ENCODE measurements at places on chromosomes 5 and 9.

GRCh38 chr9:73558471-73558870, 406.8 kb downstream of the ANXA1 start:
- no peak for DNase-seq

DNA sequence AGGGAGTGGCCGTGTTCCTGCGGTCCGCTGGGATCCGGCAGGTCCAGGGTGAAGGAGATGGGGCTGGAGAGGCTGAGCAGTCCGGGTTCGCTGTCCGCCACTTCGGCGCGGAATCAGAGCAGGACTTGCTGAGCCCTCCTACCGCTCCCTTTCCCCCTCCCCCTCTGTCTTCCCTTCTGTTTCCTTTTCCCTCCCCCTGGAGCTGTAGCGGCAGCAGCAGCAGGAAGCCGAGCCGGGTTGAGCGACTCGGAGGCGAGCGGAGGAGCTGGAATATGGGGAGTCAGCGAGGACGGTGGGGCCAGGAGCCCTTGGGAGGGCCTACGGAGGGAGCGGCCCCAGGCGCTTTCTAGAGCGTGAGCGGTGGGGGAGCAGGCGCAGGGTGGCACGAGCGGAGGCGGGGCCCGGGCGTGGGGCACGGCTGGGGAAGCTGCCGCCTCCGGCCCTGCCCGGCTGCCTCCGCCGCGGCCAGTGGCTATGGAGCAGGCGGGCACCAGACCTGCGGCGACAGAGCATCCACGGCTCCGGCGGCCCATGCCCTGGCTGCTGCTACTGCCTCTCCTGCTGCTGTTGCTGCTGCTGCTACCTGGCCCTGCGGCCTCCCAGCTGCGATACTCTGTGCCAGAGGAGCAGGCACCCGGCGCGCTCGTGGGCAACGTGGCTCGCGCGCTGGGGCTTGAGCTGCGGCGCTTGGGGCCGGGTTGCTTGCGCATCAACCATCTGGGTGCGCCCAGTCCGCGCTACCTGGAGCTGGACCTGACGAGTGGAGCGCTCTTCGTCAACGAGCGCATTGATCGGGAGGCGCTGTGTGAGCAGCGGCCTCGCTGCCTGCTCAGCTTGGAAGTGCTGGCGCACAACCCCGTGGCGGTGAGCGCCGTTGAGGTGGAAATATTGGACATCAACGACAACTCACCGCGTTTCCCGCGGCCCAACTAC, at the start of gene PCDHAC2:
TSS of gene PCDHAC2 (plus strand) at position 184 of the 933 bp plus-strand sequence. CDS start at position 475, 291 bp downstream.
- no peak for DNase-seq

DNA sequence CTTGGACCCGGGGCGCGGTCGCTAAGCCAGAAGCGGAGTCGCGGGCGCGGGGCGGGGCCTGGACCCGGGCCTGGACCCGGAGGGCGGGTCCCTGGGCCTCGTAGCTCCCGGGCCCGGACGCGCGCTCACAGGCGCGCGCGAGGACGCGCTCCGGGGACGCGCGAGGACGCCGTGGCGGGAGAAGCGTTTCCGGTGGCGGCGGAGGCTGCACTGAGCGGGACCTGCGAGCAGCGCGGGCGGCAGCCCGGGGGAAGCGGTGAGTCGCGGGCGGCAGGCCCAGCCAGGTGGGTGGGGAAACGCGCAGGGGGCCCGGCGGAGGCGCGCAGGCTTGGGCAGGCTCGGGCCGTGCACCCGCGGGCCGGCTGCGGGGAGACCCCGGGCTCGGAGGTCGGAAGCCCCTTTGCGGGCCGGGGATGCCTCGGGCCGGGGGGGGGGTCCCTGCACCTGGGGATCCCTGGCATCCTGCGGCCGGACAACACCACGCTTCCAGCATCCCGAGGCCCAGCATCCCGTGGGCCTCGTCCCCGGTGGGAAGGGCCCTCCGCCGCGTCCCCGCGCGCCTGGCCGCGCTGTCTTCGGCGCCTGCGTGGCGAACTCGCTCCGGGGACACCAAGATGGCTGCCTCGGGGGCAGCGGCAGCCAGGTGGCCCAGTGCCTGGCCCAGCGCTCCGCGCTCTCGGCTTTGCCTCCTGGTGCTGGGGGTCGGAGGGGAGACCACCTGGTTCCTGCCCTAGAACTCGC, at the start of gene SFXN1:
TSS of gene SFXN1 (plus strand) at position 177 of the 741 bp plus-strand sequence. CDS start 13,544 bp downstream, outside the sequence.
- DNase-seq, result no peak

- no peak for DNase-seq
Measured at GRCh38 chr9:29750062-29750461, 2176.8 kb upstream of the C9orf72 start.

- no peak for DNase-seq
Measured at GRCh38 chr9:109845226-109845625, 65.2 kb downstream of the PALM2AKAP2 start.

- no peak for DNase-seq
Measured at GRCh38 chr9:133048595-133048994, 13.2 kb upstream of the CEL start.

- no peak for DNase-seq
Measured at GRCh38 chr5:62214701-62215100, 91.3 kb upstream of the KIF2A start.

- no peak for DNase-seq
Measured at GRCh38 chr9:14354201-14354600, 40.3 kb upstream of the NFIB start.

DNA sequence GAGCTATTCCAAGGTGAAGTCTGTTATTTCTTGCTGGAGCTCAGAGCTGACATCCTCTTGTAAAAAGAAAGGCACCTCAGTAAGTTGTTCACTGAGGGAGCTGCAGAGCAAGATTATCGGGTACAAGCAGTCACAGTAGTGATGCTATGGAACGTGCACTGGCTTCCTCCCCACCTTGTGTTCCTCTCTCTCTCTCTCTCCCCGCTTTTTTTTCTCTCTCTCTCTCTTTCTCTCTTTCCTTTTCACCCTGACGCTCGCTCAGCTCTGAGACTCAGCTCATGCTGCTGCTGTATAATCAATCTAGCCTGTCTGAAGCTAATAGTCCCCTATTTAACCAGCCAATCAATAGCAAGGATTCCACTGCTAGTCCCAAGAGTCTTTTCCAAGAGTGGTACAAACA, 587.6 kb upstream of the CDH18 start:
- DNase-seq, result no peak

DNA sequence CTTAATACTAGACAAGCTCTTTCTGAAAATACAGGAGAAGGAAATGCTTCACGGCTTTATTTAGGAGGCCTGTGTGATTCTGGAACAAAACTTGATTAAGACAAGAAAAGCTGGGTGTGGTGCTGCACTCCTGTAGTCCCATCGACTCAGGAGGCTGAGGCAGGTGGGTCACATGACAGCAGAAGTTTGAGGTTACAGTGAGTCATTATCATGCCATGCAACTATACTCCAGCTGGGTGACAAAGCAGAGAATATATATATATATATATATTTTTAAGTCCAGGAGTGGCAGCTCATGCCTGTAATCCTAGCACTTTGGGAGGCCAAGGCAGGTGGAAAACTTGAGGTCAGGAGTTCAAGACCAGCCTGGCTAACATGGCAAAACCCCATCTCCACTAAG, 33.1 kb upstream of the SPIN1 start:
- no peak for DNase-seq

DNA sequence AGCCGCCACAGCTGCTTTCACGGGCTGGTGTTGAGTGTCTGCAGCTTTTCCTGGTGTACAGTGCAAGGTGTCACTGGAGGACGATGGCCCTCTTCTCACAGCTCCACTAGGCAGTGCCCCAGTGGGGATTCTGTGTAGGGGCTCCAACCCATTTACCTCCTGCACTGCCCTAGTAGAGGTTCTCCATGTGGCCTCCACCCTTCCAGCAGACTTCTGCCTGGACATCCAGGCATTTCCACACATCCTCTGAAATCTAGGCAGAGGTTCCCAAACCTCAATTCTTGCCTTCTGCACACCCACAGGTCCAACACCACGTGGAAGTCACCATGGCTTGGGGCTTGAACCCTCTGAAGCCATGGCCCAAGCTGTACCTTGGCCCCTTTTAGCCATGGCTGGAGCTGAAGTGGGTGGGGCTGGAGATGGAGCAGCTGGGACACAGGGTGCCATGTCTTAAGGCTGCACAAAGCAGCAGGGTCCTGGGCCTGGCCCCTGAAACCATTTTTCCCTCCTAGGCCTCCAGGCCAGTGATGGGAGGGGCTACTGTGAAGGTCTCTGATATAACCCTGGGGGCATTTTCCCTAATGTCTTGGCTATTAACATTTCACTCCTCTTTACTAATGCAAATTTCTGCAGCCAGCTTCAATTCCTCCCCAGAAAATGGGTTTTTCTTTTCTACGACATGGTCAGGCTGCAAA, 82.0 kb downstream of the MLLT3 start:
- DNase-seq, result no peak

GRCh38 chr5:127830157-127830556, 127.0 kb downstream of the CCDC192 start:
- DNase-seq, result no peak

DNA sequence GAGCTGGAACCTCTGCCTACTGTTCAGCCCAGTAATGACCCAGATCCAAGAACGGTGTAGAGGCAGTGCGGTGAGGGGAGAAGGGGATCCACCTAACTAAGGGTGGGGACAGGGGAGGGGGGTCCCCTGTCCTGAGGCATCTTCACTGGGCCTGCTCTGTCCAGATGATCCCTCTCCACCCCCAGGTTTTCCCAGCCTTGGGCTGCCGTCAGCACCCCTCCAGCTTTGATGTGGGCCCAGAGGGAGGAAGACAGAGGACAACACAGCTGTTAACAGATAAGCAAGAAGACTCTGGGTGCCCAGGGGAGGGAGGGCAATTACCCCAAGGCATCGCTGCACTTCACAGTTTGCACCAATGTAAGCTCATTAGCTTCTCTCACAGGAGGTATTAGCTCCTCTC, 19.3 kb downstream of the BICD2 start:
- no peak for DNase-seq

DNA sequence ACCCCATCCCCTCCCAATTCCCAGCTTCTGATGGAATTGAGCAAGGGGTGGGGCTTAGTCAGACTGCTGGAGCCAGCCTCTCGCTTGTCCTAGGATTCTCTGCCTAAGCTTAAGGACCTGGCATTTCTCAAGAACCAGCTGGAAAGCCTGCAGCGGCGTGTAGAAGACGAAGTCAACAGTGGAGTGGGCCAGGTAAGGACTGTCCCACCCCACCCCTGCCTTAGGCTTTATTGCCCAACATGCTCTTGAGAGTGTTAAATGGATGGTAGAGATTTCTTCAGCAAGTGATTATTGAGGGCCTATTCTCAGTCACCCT, 1.1 kb downstream of the SLC35A4 start:
- no peak for DNase-seq

DNA sequence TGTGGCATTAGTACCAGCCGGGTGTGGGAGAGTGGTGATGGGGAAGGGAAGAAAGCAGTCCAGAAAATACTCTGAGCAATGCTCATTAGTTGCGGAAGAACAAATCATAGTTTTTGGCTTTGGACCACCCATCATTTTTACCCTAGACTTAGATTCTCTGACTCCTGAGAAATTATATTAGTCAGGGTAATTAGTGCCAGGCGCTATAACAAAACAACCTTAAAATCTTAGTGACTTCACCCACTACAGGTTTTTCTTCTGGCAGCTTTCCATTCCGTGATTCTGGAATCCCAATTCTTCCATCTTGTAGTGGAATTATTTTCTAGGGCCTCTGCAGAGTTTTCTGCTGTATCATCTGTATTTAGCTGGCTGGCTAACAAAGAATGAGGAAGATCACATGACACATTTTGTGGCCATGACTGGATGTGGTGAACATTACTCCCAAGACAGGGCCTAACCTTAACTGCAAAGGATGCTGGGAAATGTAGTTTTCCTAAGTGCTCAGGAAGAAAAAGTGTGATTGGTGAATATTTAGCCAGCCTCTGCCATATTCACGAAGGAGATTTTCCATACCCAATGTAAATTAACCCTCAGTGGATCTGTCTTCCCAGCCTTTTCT, 373.0 kb upstream of the MEF2C start:
- no peak for DNase-seq

DNA sequence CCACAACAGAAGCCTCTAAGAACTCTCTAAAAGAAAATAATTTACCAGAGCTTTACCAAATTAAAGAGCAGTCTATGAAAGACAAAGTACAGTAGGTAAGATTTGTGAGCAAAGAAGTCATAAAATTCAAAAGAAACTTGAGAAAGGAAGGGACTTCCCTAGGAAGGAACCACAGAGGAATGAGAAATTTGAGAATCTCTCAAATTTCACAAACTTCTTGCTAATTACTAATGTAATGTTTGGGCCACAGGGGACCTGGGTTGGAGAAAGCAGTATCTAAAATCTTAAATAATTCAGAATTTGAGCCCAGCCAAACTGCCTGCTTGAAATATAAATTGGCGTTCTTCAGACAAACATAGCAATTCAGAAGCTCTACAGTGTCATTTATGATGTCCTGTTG, 225.0 kb upstream of the PRR16 start:
- DNase-seq, result no peak

- DNase-seq, result no peak
Measured at GRCh38 chr5:28648108-28648507, 1609.7 kb upstream of the CDH9 start.

DNA sequence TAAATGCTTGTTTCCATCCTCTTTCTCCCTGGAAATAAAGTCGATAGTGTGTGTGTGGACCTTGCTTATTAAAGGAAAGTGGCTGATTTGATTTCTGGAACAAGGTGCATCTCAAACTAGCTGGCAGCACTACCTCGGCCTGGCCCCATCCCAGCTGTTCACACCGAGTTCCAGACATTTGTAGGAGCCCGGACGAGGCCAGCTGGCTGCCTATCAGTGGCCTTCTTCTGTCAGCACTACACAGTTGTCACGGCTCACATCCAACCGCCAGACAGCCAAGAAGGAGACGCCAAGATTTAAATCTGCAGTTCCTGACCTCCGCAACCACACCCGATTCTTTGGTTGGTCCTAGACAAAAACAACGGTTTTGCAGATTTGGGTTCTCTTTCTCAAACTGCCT, 63.6 kb downstream of the PALM2AKAP2 start:
- no peak for DNase-seq

DNA sequence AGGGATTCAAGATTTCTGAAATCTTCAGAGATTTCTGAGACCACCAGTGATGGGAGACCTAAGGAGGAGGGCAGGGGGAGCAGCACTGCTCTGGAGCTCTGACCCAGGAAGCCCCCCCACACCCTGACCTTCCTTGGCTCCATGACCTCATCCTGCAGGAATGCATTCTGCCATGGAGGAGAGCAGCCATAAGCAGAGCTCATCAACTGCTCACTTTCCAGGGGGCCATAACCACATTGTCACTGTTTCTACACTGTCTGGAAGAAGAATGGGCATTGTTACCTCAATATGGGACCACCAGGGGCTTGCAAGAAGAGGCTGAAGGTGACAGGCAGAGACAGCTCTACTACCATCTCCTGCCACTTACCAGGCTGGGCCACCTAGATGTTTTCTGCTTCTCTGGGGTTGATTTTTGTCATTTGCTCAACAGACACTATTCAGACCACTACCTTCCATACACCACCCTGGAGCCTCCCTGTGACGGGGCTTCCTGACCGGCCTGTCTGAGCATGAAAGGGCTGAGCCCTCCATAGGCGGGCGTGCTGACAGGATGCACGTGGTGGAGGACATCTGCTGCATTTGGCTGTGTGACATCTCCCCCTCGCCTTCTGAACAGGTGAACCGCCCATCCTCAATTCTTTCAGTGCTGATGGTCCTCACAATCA, 2.3 kb upstream of the TSC1 start:
- DNase-seq, result no peak
